ENCODE measurements at places on chromosomes 2 and 18.
A peak's percentile ranks its signal among the peaks of the same experiment; 100 is the strongest.

DNA sequence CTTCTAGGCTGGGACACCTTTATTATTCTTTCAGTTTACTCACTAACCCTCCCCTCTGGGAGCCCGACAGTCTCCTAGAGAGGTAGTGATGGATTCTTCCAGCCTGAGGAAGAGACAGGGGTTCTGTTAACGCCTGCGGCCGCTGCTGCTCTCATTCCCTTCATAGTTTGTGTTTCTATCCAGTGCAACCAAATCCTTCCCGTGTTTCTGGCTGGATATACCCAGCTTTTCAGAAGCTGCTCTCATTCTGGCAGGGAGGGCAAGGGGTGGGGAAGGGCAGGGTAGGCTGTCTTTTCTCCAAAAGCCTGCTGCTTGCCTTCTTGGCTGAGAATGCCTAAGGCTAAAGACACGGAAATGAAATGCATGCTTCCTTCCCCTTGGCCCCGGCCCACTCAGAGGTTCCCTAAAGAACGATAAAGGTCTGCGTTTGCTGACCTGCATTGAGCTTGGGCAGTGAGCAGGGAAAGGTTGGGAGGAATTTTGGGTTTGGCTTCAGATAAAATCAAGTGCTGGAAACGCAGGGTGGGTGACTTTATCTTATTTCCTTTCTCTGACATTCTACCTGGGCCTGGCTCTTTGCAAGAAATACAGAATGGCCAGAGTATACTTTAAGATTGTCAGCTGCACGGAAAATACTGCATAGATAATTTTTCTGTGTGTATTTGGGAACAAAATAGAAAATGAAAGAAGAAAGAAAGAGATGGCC lies 390.9 kb downstream of the NBAS start:
- H3K4me3 ChIP-seq, result no peak overlapping the region
- no peak overlapping the region for H3K27ac ChIP-seq
- no peaks in the 10 kb centered on the region for H3K27me3 ChIP-seq
- no peaks in the 10 kb centered on the region for H3K4me1 ChIP-seq

DNA sequence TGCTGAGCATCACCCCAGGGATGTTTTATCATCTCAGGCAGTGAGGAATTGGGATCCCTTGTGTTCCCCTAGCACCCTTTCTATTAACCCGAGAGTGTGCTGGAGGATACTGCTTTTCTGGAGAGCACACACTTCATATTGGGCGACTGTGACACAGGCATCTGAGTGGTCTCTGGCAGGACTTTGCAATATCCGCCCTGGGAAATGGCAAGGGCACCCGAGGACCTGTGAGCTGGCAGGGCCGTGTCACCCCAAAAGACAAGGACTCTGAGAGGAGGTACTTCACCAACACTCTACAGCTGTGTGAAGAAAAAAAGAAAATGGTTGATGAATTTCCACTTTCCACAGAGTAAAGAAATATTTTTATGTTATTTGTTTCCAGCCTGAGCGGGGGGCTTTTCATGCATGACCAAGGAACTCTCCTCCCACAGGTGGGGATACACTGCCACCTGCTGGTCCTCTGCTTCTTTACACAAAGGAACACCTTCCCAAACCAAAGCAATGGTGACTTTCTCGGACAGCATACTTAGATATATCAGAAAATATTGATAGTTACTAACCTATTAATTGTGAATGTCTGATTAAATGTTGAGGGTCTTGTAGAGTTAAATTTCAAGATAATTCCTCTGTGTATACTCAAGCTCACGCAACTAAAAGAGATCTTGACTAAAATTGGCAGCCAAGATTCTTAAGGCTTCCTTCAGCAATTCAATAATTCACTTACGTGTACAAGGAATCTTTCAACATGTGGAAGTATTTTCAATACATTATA lies 45.9 kb upstream of the REG3G start:
- no peaks in the 10 kb centered on the region for H3K4me1 ChIP-seq
- no peak overlapping the region for H3K27ac ChIP-seq
- no peak overlapping the region for H3K4me3 ChIP-seq
- DNase-seq, result no peak
- H3K27me3 ChIP-seq, result no peaks in the 10 kb centered on the region

GRCh38 chr18:36724591-36725001 lies 104.2 kb downstream of the TPGS2 start:
- H3K27ac ChIP-seq, result peak overlapping the region; percentile 66
- no peak overlapping the region for H3K4me3 ChIP-seq
- H3K36me3 ChIP-seq, result no peaks in the 10 kb centered on the region
- no peaks in the 10 kb centered on the region for H3K27me3 ChIP-seq

- H3K4me1 ChIP-seq, result peaks cover 10% of the 10 kb centered on the region
- DNase-seq, result no peak
- no peak overlapping the region for H3K27ac ChIP-seq
- H3K36me3 ChIP-seq, result no peaks in the 10 kb centered on the region
- H3K4me3 ChIP-seq, result no peak overlapping the region
- no peaks in the 10 kb centered on the region for H3K27me3 ChIP-seq
These were observed 65.6 kb downstream of the ODC1 start for GRCh38 chr2:10382354-10383061.

DNA sequence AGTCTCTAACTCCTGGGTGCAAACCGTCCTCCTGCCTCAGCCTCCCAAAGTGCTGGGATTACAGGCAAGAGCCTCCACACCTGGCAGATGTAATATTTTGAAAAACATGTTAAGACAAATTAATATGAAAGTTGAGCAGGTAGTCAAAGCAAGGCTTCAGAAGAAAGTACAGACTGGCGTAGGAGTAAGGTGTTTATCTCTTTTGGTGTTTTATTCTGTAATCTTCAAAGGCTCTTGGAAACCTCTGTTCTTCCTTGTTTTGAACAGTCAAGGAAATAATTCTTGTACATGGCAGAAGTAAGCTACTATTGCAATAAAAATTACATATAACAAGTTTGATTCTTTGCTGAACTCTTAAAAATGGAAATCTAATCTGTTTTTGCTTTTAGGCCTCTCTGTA lies 5.3 kb downstream of the RNF138 start:
- no peaks in the 10 kb centered on the region for H3K36me3 ChIP-seq
- H3K4me1 ChIP-seq, result no peaks in the 10 kb centered on the region
- DNase-seq, result no peak
- H3K27me3 ChIP-seq, result no peaks in the 10 kb centered on the region
- no peak overlapping the region for H3K27ac ChIP-seq

GRCh38 chr2:35114765-35115164 lies 1240.8 kb upstream of the CRIM1 start:
- H3K4me3 ChIP-seq, result no peak overlapping the region
- no peaks in the 10 kb centered on the region for H3K4me1 ChIP-seq
- DNase-seq, result no peak

GRCh38 chr2:60534052-60534685 lies 19.3 kb downstream of the BCL11A start:
- H3K27me3 ChIP-seq, result no peaks in the 10 kb centered on the region
- H3K4me1 ChIP-seq, result peaks cover 6% of the 10 kb centered on the region
- no peak overlapping the region for H3K4me3 ChIP-seq

- no peak overlapping the region for H3K27ac ChIP-seq
- H3K4me3 ChIP-seq, result no peak overlapping the region
- H3K36me3 ChIP-seq, result no peaks in the 10 kb centered on the region
- DNase-seq, result no peak
These were observed 43.4 kb downstream of the MC4R start for GRCh38 chr18:60329131-60329530.

DNA sequence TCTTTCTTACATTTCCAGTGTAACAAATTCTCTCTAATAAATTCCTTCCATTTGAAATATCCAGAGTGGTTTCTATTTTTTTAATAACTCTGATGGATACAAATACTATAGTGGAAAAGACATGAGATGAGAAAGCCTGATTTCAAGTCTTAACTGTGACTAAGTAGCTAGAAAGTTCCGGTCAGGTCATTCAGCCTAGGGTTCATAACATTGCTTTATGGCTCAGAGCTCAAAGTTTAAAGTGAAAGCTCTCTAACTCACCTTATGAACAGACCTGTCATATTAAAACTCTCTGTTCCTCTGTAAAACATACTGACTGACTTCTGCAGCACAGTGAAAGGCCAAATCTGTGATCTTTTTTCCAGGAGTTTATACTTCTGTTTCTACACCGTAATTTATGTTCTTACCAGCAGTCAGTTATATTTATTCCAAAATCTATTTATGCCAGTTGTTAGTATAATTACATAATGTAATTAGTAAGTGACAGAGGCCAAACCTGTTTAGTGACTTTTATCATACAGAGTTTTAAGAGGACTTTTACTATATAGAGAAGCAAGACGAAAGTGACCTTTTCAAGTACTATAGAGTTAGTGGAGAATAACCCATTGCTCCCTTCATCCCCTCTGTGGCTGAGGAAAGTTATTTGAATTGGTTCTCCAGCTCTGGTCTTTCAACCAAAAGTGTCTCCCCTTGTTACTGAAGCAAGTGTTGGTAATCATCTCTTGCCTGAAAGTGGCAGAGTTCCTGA lies 118.8 kb upstream of the PDE1A start:
- no peak overlapping the region for H3K4me3 ChIP-seq
- H3K4me1 ChIP-seq, result no peaks in the 10 kb centered on the region
- DNase-seq, result no peak
- no peaks in the 10 kb centered on the region for H3K27me3 ChIP-seq
- H3K36me3 ChIP-seq, result no peaks in the 10 kb centered on the region

GRCh38 chr2:148593421-148593820 lies 51.1 kb upstream of the EPC2 start:
- no peaks in the 10 kb centered on the region for H3K4me1 ChIP-seq
- no peak overlapping the region for H3K27ac ChIP-seq
- DNase-seq, result no peak
- no peaks in the 10 kb centered on the region for H3K36me3 ChIP-seq
- no peaks in the 10 kb centered on the region for H3K27me3 ChIP-seq

GRCh38 chr2:39871291-39871761 lies 92.3 kb upstream of the THUMPD2 start:
- H3K27me3 ChIP-seq, result no peaks in the 10 kb centered on the region
- no peak for DNase-seq
- H3K27ac ChIP-seq, result no peak overlapping the region
- H3K4me1 ChIP-seq, result no peaks in the 10 kb centered on the region
- no peaks in the 10 kb centered on the region for H3K36me3 ChIP-seq

DNA sequence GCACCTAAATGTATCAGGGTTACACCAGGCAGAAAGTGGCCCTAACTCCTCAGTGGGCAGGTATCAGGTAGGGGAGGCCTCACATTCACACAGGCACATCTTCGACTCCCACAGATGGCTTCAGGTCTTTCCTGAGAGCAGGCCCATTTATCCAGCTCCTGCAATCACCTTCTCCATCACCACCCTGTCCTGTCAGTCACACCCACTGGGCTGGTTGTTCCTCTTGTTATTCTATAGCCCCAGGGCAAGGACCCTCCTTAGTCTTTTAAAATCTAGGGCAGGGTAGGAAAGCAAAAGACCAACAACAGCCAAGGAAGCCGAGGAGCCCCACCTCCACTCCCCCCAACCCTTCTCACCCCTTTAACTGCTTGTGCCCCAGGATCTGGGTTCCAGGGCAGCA lies 9.1 kb upstream of the HOXD4 start:
- H3K4me3 ChIP-seq, result no peak overlapping the region
- no peaks in the 10 kb centered on the region for H3K36me3 ChIP-seq

GRCh38 chr2:172578860-172579512 lies 23.1 kb downstream of the PDK1 start:
- H3K27ac ChIP-seq, result no peak overlapping the region
- no peaks in the 10 kb centered on the region for H3K4me1 ChIP-seq

DNA sequence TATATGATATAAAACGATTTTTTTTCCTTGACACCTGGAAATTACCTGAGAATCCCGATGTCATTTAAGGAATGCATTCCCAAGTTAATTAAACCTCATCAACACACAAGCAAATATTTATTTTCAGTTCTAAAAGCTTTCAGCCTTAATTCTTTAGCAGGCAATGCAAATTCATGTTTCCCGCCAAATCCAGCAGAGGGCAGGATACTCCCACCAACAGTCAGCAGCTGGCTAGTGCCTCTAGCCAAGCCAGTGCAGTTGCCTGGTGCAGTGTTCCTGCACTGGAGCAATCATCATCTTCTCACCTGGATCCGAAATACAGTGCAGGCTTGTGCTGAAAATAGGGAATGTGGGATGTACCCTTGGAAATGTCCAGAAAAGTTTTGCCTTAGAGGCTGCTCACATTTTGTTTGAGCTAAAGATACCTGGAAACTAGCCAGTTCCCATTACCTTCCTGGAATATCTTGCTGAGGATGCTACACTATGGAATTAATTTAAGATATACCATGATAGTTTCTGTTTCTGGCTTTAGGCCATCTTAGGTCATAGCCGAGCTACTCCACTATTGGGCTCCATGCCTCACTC lies 48.4 kb upstream of the CYTIP start:
- DNase-seq, result peak; percentile 39
- H3K27me3 ChIP-seq, result no peaks in the 10 kb centered on the region
- H3K27ac ChIP-seq, result no peak overlapping the region
- H3K4me1 ChIP-seq, result no peaks in the 10 kb centered on the region

DNA sequence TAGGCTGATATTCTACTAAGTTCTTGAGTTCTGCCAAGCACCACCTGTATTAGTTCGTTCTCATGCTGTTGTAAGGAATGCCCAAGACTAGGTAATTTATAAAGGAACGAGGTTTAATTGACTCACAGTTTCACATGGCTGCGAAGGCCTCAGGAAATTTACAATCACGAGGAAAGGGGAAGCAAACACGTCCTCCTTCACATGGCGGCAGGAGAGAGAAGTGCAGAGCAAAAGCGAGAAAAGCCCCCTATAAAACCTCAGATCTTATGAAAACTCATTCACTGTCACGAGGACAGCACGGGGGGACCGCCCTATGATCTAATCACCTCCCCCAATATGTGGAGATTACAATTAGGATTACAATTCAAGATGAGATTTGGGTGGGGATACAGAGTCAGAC lies 47.7 kb upstream of the YWHAQ start:
- H3K27ac ChIP-seq, result no peak overlapping the region
- H3K36me3 ChIP-seq, result no peaks in the 10 kb centered on the region
- DNase-seq, result no peak
- no peaks in the 10 kb centered on the region for H3K27me3 ChIP-seq
- no peak overlapping the region for H3K4me3 ChIP-seq
- H3K4me1 ChIP-seq, result no peaks in the 10 kb centered on the region

GRCh38 chr2:99555404-99555803 lies 65.6 kb upstream of the REV1 start:
- H3K27ac ChIP-seq, result no peak overlapping the region
- DNase-seq, result no peak
- H3K27me3 ChIP-seq, result no peaks in the 10 kb centered on the region
- no peak overlapping the region for H3K4me3 ChIP-seq

DNA sequence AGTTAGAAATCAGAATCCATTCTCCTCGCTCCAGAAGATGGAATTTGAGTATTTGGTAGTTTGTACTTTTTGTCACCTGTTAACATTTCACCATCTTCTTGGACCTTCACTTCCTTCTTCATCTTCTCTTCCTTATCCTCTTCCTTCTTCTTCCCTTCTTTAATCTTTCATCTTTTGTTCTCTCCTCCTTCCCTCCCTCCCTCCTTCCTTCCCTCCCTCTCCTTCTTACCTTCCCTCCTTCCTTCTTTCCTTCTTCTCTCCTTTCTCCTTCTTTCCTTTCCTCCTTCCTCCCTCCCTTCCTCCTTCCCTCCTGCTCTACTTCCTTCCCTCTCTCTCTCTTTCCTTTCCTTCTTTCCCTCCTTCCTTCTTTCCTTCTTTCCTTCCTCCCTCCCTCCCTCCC lies 31.1 kb upstream of the LTBP1 start:
- H3K27me3 ChIP-seq, result no peaks in the 10 kb centered on the region
- no peak overlapping the region for H3K27ac ChIP-seq
- DNase-seq, result no peak
- no peaks in the 10 kb centered on the region for H3K36me3 ChIP-seq
